Body of pancreas (tissue), 4 donors: ENCODE measurements at places on chromosomes 1 and 21. TPM values are rescaled to one million over a fixed set of nuclear protein-coding genes. Genes with fewer than 3 reads are reported as not detected.

- no peak for DNase-seq
Measured at GRCh38 chr1:199875856-199876255, 151.7 kb upstream of the NR5A2 start.

DNA sequence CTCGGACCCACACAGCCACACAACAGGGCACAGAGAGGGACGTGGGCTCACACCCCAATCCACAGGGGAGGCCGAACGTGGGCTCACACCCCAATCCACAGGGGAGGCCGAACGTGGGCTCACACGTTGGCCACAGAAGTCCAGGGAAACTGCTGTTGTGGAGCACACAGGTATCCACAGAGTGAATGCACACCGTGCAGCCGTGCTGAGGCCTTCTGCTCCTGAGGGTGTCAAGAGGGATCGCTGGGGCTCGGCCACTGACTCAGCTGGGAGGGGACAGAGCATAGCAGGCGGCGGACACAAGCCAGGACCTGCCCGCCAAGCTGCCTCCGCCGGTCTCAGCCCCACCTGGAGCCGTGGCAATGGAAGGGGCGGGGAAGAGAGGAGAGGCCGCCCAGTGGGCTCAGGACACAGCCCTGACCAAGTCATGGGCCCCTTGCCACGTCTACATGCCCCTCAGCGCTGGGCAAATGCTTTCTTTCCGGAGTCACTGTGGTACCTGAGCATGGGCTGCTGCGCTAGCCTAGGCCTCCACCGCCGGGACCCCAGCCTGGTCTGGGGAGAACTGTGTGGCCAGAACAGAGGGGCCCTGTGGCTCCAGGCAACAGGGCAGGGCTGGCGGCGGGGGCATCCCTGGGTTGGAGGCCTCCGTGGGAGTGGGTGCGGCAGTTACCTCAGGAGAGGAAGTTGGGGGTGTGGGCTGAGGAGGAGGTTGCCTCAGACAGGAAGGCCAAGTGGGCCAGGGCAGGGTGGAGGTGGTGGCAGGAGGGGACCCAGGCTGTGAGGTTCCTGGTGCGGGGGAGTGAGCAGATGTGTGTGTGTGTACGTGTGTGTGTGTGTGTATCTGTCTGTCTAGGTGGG, 1.2 kb downstream of the SYTL1 start:
- peak; percentile 81 for DNase-seq

DNA sequence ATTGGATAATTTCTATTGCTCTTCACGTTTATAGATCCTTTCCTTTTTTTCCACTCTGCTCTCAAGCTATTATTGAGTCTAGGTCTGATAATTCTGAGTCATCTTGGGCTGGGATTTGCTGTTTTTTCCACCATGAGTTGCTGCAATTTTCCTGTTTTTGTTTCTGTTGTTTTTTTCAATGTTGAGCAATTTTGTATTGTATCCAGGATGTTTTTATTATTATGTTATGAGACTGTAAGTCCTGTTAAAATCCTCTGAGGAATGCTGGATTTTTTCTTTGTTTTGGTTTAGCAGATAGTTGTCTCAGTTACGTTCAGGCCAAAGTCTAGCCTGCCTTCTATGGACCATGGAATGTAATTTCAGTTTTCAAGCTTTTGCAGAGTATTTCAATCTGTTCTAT, 13.0 kb upstream of the SLC35A3 start:
- no peak for DNase-seq

- DNase-seq: no peak
Measured at GRCh38 chr1:230833511-230833910, 34.8 kb downstream of the C1orf198 start.

- DNase-seq: no peak
Measured at GRCh38 chr1:113856401-113856790, 15.1 kb downstream of the PTPN22 start.

DNA sequence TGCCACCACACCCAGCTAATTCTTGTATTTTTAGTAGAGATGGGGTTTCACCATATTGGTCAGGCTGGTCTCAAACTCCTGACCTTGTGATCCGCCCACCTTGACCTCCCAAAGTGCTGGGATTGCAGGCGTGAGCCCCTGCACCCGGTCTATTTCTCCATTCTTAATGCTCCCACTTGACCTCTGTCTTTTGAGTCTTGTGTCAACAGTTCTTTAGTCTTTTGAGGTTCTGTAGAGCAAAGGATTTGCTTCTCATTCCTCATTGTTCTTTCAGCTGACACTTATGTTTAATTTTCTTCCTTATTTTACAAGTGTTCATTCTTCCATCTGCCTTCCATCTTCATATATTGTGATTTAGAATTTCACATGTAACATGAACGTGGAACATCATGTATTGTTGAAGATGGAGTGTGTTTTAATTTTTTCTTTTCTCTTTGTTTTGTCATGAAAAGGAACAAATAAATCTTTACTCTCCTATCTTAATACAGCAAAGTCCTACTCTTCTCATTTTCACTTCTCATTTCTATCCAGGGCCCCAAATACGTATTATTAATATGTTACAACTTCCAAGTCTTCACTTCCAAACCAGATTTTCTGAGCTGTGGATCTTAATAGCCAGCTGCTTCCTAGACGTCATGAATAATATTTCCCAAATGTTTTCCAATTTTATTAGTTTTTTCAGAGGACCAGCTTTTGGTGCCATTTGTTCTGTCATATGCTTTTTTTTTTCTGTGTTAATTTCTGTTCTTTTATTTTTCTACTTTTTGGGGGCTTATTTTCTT, 16.9 kb downstream of the MTF2 start:
- DNase-seq: no peak

GRCh38 chr1:50105433-50105832, 3.3 kb upstream of the ELAVL4 start:
- DNase-seq: no peak

DNA sequence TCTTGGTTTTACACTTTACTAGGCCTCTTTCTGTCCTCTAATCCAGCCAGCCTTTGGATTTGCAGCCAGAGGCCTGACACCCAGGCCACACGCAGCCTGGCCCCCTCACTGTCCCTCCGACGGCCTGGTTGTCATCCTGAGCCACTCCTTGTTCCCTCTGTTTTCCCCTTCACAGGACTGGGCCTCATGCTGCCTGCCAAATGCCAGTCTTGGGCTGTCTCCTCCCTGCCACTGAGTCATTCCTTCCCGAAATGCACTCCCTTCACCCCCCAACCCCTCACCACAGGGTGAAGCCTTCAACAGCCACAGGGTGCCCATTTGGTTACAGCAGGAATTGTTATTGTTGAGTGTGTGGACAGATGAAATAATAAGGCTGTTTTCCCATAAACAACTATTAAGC, 21.3 kb downstream of the ACOT11 start:
- no peak for DNase-seq

IGSF8 gene
- 18.4 TPM for total RNA-seq
